ENCODE measurements at places on chromosomes 5 and 9.

GRCh38 chr5:14753947-14754346, 89.4 kb downstream of the OTULIN start:
- no peak for DNase-seq

GRCh38 chr9:136304981-136305380, 1.1 kb upstream of the CCDC187 start:
- DNase-seq: no peak

DNA sequence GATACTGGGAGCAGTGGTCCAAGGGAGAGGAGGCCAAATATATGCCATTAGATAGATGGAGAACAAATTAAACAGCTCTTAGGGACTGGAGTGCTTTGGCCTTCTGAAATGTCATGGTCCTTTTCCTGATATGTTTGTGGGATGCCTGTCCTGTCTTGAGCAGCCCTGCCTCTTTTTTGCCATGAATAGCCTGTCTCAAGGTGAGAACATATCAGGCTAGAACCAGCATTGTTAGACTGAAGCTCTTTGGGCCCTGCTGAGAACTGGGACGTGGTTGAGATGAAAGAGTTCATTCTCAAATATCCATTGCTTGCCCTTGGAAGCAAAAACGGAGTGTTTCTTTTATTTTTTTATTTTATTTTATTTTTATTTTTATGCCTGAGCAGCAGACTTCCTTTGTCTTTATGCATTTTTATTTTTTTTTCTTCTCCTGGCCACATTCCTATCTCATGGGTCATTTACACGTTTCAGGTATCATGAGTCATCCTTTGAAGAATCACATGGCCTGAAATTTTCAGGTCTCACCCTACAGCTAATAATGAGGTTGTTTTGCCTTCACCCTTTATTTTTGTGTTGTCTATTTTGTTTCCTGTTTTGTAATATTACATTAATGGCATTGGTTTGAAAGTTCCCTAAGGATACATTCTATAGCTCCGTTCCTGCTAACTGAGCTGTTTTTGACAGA, 371.4 kb downstream of the PSAT1 start:
- no peak for DNase-seq

DNA sequence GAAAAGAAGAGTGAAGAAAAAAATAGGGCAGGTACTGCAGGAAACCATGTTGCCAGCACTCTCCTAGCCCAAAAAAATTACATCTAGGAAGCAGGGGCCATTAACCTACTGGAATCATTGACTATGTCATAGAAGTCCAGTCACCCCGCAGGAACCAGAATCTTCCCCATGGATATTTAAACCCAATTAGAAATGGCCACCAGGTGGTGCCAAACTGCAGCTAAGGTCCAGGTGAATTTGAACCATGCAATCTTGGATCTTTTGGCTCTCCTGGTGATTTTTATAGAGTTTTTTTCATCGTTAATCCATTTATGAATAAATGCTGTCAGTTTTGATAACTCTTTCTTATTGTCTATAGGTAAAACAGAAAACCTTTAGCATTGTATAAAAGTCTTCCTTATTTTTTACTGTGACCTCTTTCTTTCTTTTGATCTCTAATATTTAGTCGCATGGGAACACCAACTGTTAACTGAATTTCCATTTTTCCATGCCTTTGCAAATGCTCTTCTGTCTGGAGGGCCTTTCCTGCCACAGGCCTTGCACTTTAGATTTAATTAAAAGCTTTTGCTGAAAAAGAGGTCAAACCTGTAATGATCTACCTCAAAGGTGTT, 147.5 kb upstream of the FGF10 start:
- DNase-seq: no peak

GRCh38 chr9:16575142-16575985, 295.1 kb downstream of the BNC2 start:
- DNase-seq: no peak

- no peak for DNase-seq
These were observed 744 bp upstream of the PPP2CA start for GRCh38 chr5:134226441-134227192.

GRCh38 chr9:132239518-132239917, 77.7 kb downstream of the NTNG2 start:
- no peak for DNase-seq

All from stimulated activated CD8-positive, alpha-beta memory T cell treated with anti-CD3 and anti-CD28 coated beads, Interleukin-15, amount 100 ng/mL, for 48 hours (primary cell).